NCI-H524 (cell line): ENCODE measurements at places on chromosomes 12 and 14.
A peak's percentile ranks its signal among the peaks of the same experiment; 100 is the strongest.

- DNase-seq, result no peak
Measured at GRCh38 chr12:104944252-104944651, 13.8 kb downstream of the SLC41A2 start.

DNA sequence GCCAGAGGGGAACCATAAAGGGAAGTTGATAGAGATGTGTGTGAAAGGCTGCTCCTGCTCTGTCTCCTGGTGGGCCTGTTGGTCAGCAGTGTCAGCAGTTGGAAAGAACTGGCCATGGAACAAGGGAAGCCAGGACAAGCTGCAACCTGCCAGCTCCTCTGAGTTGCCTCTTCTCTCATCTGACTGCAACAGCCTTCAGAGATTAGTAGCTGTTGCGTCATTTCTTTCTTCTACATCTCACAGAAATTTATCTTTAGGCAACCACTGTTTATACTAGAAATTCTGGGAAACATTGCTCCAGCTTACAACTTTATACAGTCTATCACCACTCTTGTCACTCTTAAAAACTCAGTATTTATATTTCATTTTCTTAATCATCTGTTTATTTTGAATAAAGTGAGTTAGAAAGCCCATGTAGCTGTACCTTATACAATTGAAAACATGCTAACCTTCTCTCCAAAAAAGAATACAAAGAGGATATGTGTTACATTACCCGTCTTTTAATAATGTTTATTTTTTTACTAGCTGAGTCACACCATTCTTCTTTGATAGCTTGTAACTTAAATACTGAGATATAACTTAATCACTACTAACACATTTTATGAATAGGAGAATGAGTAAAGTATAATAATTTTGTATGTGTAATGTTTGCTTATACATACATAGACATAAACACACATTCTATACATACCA lies 224.2 kb downstream of the LRFN5 start:
- DNase-seq, result no peak

DNA sequence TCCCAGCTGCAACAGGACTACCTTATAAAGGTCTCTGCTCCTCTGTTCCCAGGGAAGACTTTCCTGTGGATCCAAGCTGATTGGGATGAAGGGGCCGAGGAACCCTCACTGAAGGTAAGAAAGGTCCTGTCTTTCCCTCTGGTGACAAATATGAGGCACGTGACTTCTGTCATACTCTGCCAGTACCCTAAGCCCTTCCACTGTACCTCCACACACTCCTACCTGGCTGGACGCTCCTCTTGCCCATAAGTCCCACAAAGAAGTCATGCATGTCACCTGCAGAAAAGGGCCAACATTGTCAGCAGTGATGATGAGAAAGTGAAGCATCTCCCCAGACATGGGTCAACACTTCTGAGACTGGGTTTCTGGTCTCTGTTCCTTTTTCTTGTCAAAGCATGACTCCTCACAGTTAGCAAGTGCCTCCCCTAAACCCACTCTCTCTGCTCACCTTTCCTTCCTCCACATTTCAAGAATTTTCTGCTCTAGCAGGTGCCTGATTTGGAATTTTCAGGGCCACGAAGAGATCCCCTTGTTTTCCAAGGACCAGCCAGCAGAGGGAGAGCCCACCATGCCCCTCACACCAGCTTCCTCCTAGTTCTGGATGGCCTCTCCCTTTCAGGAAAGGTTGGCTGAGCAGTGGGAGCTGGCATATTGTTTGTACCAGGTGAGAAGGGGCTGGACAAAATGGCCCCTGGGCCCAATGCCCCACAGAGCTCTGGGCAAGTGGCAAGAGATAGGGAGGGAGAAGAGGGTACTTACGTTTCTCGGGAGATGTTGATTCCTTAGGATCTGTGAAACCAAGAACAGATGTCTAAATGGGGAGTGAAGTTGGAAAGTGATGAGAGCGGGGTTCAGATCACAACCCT lies 3.5 kb downstream of the TAC3 start:
- DNase-seq, result peak; percentile 46

DNA sequence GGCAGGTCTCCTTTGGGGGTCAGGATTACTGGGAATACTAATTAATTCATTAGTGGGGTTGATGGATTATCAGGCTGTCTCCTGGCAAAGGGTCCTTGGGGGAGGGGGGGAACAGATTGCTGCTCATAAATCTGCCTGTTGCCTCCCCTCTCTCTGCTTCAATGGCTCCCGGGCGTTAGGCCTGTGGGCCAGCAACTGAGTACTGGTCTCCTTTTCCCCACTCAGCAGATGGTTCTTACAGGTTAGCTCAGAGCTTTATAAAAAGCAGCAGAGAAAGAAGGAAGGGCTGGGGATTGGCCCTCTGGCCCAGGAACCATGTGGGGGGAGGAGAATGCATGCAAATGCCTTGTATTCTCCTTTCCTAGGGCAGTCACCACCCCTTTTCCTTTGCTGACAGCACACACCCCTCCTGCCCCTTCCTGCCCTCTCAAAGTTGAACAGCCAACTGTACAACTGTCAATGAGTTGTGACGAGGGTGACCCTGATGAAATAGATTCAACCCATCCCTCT lies 2.3 kb upstream of the NEUROD4 start:
- peak; percentile 98 for DNase-seq

GRCh38 chr12:63028951-63029350 lies 94.0 kb upstream of the PPM1H start:
- DNase-seq, result no peak
